Left renal cortex interstitium (tissue), 4 donors: ENCODE measurements at places on chromosomes 5 and 9. TPM values are rescaled to one million over a fixed set of nuclear protein-coding genes. Genes with fewer than 3 reads are reported as not detected.

DNA sequence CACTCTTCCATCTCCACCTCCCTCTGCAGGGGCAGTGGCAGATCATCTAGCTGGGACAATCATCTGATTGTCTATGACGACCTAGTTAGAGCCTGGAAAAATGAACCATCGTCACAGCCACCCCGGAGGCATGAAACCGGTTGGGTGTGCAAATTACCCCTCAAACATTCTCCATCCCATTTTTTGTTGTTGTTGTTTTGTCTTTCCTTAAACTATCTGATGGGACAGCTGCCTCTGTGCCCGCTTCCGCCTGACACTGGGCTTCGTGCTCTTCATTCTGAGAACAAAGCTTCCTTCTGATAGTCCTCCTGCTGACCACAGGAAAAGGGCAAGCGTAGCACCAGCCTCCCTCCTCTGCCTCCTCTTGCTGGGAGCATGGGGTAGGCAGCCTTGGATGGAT lies 7.0 kb upstream of the NDST1 start:
- no peak for DNase-seq

DNA sequence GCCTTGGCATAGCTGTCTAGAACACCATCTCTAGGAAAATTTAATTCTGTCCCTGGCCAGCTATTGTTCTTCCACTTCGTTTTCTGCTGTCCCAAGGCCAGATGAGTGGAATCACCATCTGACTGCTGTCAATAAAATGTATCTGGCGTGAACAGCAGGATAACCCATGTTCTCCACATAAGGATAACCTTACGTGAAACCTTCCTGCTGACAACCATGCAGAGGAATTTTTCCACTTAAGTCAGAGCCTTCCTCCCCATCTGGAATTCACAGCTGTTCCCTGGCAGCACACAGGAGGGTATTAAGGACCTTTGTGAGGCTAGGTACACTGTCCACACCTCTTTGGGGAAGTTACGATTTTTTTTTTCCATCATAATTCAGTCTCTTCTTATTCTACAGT lies 28.6 kb downstream of the RNF44 start:
- no peak for DNase-seq

DNA sequence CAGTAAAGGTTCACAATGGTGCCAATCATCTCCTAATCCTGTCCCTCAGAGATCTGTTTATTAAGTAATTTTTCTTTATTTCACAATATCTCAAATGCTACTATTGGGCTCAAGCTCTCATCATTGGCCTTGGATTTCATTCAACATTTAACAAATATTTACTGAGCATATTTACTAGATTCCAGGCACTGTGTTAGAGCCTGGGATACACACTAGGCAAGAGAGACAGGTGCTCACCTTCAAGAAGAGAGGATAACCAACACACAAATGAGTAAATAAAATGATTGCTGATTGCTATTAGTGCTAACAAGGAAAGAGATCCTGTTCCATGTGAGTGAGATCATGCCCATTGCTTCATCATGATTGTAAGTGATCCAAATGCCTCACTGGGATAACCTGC lies 27.4 kb downstream of the PPP2R2B start:
- DNase-seq: no peak

GRCh38 chr5:150559088-150559487 lies 51.2 kb downstream of the NDST1 start:
- no peak for DNase-seq

DNA sequence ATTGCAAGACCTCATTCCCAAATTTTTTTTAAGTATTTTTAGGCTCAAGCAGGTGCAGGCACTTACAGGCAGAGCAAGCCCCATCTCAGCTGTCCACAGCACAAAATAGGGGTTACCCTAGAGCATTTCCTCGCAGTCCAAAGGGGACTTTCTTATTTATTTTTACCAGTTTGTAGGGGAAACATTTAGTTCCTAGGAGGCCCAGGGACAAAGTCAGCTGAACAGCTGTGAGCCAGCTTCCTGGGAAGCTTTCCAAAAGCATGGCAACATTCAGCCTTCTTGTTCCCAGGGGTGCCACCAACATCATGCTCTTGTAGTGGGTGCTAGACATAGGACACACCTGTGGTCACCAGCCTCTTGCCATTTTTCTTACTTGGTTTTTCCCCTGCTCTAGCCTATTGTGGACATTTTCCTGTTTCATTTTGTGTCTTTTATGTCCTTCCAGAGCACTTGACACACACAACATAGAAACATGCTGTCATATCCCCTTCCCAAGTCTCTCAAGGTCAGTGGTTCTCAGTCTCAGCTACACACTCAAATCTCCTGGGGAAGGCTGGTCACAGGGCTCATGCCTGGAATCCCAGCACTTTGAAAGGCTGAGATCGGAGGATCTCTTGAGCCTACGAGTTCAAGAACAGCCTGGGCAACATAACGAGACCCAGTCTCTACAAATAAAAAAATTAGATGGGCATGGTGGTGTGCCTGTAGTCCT lies 38.2 kb downstream of the HAVCR1 start:
- DNase-seq: no peak

DNA sequence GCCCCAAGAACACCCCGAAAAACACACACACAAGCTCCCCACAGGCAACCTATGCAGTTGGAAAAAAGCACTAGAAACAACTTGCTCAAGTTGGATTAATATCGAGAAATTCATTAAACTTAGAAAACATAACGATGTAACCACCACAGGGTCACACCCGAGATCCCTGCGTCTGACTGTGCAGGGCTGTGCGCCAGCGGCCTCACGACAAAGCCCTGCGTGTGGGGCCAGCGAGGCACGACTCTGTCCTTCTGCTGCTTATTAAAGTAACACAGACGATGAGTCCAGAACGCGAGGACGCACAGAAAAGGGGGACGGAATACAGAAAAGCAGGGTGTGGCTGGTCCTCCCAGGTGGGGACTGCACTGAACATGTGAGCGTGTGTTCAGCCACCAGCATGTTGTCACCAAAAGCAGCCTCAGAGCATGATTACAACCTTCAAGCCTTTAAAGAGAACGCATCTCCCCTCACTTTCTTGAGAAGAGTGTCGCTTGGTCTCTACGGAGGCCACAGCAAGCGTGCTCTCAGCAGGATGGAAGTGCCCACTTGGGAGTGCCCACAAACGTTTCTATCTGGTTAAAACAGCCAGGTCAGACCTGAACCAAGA lies 14.4 kb downstream of the SLC12A7 start:
- no peak for DNase-seq

DNA sequence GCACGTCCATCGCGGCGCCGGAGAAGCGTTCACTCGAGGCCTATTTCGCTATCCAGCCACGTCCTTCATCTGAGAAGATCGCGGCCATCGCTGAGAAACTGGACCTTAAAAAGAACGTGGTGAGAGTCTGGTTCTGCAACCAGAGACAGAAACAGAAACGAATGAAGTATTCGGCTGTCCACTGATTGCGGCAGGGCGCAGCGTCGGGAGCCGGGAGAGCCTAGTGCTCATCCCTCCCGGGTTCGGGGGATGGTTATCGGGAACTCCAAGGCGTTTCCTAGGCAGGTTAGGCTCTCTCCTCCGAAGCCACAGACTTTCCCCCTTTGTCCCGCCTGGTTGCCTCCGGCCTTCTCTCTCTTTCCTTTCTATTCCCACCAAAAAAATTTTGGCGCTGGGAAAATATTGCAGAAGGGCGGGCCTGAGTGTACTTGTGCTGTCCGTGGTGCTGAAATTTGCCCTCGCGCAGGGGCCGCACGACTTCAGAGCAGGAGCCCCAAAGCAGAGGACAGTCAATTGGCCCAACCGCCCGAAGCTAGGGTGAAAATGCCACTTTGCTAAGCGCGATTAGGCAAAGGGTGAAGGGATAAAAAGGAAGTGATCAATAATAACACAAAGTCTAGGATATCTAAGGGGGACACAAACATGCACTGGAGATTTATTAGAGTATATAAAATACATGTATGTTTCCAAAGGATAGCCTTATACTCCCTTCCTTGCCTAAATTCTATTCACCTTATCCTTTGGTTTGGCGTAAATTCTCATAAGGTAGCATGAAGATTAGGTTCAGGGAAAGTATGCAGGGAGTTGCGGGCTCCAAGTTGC lies 1.8 kb downstream of the POU4F3 start:
- peak; percentile 65 for DNase-seq

- no peak for DNase-seq
Observed at GRCh38 chr5:14930486-14930885, 58.9 kb upstream of the ANKH start.

DNA sequence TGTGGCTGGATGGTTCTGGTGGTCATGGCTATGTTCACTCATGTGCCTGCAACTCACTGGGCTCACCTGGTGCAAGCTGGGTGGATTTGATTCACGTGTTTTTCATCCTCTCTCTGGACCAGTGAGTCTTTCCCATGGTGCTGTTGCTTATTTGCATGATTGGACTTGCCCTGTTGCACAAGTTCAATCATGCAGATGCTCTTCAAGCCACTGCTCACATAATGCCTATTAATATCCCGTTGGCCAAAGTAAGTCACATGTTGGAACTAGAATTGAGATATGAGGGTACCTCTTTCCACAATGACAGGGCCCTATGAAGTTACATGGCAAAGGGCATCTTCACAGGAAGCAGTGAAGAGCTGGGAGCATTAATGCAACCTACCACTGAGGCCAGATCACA lies 26.5 kb upstream of the MROH2B start:
- no peak for DNase-seq

GRCh38 chr9:128152133-128153059 lies 3.1 kb downstream of the LCN2 start:
- DNase-seq: no peak

DNA sequence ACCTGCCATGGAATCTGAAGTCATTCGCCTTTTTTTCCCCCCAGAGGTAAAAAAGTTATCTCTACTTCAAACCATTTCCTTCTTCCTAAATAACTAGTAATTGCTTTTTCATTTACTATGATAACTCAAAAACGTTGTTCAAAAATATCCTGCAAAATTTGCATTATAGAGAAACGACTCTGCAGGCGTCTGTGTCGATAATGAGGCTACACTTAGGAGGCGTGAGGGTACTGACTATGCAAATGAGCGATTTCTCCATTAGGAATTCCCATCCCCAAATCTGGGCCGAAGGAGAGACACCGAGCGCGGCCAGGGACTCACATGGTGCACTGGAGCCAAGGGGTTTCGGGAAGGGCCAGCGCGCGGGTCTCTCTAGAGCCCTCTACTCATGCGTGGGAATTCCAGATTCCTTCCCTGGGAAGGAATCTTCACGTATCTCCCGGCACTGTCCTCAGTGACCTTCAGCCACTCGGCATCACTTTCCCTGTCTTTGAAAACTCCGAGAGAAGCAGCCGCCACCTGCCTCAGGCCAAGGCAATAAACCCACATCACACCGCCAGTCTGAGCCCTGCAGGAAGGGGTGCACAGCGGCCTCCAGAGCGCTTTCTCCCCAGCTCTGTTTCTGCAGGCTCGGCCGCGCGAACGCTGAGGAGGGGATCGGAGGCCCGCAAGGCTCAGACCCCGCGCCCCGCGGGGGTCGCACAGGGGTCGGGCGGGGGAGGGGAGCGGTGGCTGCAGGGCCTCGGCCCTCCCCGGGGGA lies 718 bp upstream of the DENND4C start:
- DNase-seq: peak; percentile 66

GRCh38 chr9:128540634-128541360 lies 11.6 kb upstream of the SPTAN1 start:
- DNase-seq: no peak

GRCh38 chr5:96789794-96790330 lies 17.9 kb downstream of the ERAP1 start:
- no peak for DNase-seq

DNA sequence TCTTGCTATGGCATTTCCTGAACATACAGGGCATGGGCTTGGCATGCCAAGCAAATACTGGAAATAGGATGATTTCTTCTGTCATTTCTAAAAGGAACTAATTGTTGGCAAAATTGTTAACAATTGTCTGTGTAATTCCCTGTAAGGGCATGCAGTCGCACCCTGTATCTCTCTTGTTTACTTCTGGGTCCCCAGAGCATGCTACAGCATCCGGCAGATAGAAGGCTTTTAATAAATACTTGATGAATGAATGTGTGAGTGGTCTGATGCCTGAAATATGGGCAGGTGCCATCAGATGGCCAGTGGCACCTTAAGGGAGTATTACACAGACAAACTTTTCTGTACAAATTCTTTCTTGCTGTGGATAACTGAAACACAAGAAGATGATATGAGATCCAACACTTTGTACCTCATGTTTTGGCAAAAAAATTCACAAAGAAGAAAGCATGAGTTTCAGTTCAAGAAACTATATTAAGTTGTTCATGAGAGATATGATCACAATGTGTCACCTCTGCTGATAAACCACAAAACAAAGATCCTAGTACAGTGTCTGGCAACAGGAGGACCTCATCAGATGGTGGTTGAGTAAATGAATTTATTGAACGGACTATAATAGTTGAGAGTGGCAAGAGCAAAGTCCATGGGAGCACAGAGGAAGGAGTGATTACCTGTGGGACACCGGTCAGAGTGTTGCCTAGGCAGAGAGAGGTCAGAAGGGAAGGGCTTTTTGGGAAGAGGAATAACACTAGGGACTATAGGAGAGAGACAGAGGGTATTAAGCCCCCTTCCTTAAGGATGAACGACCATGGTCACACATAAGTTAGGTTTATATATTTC lies 194.2 kb downstream of the ATP10B start:
- DNase-seq: no peak

GRCh38 chr9:124843456-124844034 lies 9.7 kb upstream of the WDR38 start:
- no peak for DNase-seq

GRCh38 chr5:150557509-150557872 lies 49.6 kb downstream of the NDST1 start:
- no peak for DNase-seq

- DNase-seq: no peak
Observed at GRCh38 chr5:8944005-8944404, 601.9 kb downstream of the SEMA5A start.

GRCh38 chr9:114830546-114830945 lies 24.7 kb upstream of the TNFSF15 start:
- no peak for DNase-seq

Gene RASGEF1C
- polyA plus RNA-seq: 0.62 TPM

Gene C7
- 125 TPM for polyA plus RNA-seq

Gene ADAMTS16
- 67.0 TPM for polyA plus RNA-seq

Gene ACSL6
- polyA plus RNA-seq: 2.4 TPM

Gene HRH2
- 2.5 TPM for polyA plus RNA-seq

Gene SDHA
- polyA plus RNA-seq: 150 TPM

Gene LRRC19
- 18.6 TPM for polyA plus RNA-seq

Gene GABRA1
- not detected for polyA plus RNA-seq
